ENCODE measurements at places on chromosomes 3 and 15. TPM values are rescaled to one million over a fixed set of nuclear protein-coding genes. Genes with fewer than 3 reads are reported as not detected.

The LTK gene
- polyA plus RNA-seq: 2.3 TPM

- no peak for DNase-seq
These were observed 550.4 kb upstream of the SGO1 start for GRCh38 chr3:20736287-20736852.

- DNase-seq: peak; percentile 73
These were observed 196.6 kb downstream of the GAP43 start for GRCh38 chr3:115819785-115820384.

GRCh38 chr15:23787346-23788105 is 100.4 kb upstream of the NDN start:
- DNase-seq: no peak

The ARNT2 gene
- polyA plus RNA-seq: 67.1 TPM
